ENCODE measurements at places on chromosomes 1 and 21. TPM values are rescaled to one million over a fixed set of nuclear protein-coding genes. Genes with fewer than 3 reads are reported as not detected.

EVA1B gene
- 34.5 TPM for total RNA-seq

DNA sequence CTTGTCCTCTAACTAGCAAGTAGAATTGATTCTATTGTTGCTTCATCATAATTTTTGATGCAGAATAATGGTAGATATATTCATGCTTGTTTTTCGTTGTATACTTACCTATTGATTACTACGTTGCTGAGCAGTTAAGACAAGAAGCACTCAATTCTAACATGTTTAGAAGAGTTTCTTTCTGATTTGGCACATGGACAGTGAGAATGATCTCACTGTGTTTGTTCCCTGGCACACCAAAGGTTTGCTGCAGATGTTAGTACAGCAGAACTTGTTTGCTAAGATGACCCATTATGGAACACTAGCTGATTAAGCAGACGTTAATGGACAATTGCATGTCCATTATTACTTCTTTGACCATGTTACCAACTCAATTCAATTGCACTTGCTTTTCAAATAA is 184.7 kb upstream of the SGIP1 start:
- DNase-seq = no peak

- no peak for DNase-seq
These were observed 126.7 kb downstream of the NR5A2 start for GRCh38 chr1:200154069-200154767.

DNA sequence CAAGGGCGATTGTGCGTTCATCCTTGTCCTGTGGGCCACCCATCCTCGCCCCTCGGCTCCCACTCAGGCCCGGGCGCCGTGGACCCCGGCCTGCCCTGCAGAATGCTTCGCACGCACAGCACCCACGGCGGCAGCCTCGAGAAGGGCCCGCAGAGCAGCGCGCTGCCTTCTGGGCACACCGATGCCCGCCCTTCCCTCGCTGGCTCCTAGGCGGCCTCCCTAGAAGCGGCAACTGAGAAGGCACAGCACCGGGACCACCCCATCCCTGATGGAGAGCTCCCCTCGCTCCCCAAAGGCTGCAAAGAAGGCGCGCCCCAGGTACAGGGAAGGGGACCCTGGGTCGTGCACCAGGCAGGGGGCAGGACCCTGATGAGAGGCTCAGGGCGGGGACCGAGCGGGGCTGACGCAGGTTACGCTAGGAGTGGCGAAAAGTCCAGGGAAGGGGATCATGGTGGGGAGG is 971 bp downstream of the CAPZB start:
- DNase-seq = no peak

DNA sequence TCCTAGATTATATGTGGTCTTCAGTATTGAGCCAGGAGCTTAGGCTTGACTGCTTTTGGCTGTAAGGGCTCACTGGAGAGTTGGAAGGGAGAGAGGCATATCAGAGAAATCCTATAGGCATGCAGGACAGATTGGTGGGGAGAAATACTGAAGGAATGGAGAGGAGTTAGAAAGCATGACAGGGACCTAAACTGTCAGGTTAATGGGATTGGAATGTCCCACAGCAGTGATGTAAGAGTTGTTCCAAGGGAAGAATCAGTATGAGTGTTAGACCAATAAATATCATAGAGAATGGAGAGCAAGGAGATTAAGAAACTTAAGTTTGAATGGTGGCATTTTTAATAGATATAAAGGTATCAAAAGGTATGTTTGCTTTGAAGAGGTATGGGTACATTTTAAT is 39.7 kb downstream of the SLC35A3 start:
- DNase-seq = no peak

GRCh38 chr1:39840507-39840906 is 42.8 kb downstream of the TRIT1 start:
- DNase-seq = no peak

GRCh38 chr1:7366286-7366954 is 404.7 kb upstream of the VAMP3 start:
- DNase-seq = no peak

DNA sequence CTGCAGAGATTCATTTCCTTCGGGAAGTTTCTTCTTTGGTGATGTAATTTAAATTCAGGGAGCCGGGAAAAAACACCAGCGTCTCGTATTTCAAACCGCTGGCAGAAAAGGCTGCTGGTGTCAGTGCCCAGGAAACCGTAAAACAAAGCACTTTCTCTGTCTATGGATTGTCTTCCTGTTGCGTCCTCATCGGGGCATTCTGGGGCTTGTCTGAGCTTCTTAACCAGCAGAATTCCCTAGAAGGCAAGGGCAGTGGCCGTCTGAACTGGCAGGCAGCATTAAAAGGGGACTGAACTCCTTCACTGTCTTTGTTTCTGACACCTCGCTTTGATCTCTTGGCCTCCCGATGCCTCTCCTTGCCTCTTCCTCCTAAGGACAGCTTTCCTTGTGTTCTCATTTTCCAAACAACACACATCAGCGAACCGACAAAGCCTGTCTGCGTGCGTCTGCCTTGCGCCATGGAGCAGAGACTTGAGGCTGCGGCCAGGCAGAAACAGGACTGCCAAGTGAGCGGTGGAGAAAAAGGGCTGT is 391.6 kb upstream of the VAMP3 start:
- DNase-seq = peak; percentile 84

GRCh38 chr1:233027046-233027445 is 76.6 kb downstream of the NTPCR start:
- no peak for DNase-seq

GRCh38 chr1:62337706-62338631 is 18.7 kb upstream of the KANK4 start:
- no peak for DNase-seq

DNA sequence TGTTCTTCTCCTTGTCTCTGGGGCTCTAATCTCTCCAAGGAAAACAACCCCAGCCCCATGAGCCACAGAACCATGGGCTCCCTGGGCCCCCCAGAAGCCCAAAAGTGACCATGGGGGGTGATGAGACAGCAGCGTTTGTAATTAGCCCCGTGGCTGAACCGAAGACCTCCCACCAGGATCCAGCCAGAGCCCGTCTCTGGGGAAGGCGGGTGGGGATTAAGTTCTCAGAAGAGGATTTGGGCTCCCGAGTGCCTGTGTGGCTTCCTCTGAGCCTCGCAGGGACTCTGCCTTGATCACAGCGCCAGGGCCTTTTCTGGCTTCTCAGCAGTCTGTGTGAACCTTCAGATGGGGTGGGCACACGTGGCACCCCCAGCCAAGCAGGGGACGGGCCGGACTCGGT is 77.0 kb downstream of the ALPL start:
- DNase-seq = no peak

FHAD1 gene
- 0.55 TPM for total RNA-seq

PODN gene
- 86.3 TPM for total RNA-seq

- DNase-seq = no peak
These were observed 14.7 kb downstream of the TNFRSF18 start for GRCh38 chr1:1191734-1192133.

GRCh38 chr1:109371341-109371739 is 26.4 kb downstream of the SORT1 start:
- no peak for DNase-seq

EFNA4 gene
- 3.1 TPM for total RNA-seq

GRCh38 chr21:45537746-45538291 is 4.4 kb downstream of the SLC19A1 start:
- peak; percentile 84 for DNase-seq

GRCh38 chr1:79657951-79658658 is 651.6 kb upstream of the ADGRL4 start:
- DNase-seq = no peak

GRCh38 chr1:196306421-196306820 is 301.8 kb downstream of the KCNT2 start:
- DNase-seq = no peak

FNDC5 gene
- total RNA-seq = 0.96 TPM

GRCh38 chr1:85447006-85447943 is 17.7 kb downstream of the DDAH1 start:
- no peak for DNase-seq

- DNase-seq = no peak
These were observed 4.5 kb downstream of the TRMT1L start for GRCh38 chr1:185152187-185152767.

DNA sequence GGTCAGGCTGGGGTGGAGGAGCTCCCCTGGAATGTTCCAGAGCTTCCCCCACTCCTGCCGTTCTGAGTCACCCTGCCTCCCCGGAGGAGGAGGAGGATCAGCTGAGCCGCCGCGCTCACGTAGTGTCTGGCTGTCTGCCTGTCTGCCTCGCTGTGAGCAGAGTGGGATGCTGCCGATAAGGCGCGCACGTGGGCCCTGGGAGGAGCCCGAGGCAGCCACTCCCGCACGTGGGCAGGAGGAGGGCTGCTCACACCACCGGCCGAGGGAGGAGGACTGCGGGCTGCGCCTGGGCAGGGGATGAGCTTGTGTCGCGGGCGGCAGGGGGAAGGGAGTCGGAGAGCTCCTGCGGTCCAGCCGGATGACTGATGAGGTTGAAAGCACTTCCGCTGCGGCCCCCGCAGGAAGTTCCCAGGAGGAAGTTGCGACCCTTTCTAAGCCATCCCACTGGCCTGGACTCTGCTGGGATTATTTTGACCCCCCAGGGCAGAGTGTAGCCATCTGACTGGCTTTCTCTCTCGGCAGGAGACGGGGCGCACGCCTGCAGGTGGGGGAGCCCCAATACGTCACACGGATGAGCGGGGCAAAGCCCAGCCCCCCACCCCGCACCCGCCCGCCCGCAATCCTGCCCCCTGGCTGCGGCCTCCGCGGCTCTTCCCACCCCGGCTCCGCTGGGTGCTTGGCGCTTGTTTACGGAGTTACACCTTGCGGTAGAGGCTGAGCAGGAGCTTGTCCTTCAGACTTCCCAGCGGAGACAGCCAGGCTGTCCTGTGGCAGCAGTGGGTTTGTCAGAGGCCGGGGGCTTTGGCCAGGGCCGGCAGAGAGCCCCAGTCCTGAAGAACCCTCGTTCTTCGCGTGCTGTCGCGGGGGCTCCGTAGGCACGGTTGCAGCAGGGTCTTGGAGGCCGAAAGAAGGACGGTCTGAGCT is 9.8 kb downstream of the PDXK start:
- DNase-seq = peak; percentile 96

UTS2 gene
- not detected for total RNA-seq

- no peak for DNase-seq
These were observed 382.9 kb upstream of the B3GALT2 start for GRCh38 chr1:193569096-193569982.

GRCh38 chr1:70990469-70991253 is 57.0 kb downstream of the PTGER3 start:
- no peak for DNase-seq

DNA sequence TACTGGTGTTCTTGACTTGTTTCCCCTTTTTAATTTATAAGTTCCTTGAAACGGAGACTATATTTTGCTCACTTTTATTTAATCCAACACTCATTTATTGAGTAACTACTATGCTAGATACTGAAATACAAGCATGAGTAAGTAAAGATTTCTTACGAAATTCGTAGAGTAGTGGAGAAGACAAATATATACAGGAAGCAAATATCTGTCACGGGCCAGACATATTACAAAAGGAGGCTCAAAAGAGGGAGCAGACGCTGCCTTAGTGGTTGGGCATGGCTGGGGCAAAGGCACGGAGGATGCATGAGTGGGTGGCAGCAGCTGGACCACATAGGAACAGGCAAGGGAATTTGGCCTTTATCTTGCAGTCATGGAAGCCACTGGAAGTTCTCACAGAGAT is 6.8 kb downstream of the NCF2 start:
- peak; percentile 33 for DNase-seq

KRTAP10-1 gene
- not detected for total RNA-seq

All from mesenteric fat pad (tissue), 1 donor.